Foreskin melanocyte (primary cell): ENCODE measurements at places on chromosomes 4 and X.

DNA sequence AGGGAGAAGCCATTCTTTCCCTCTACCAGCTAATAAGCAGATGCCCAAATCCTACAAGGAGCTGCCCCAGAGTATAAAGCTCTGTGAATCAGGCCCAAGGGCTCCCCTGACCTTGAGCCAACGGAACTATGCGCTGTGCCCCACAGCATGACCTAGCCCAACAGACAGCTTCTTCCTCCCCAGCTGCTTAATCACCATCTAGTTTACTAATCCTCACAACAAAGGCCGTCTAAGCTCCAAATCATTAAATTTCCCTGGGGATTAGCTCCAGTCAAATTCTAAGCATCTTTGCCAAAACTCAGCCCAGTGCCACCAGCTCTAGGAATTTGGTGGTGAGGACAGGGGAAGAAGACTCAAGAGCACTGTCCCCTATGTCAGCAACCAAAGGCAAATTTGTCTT, 113.1 kb downstream of the SHROOM4 start:
- DNase-seq, result no peak

- peak; percentile 5 for DNase-seq
These were observed 69.4 kb downstream of the HMGB2 start for GRCh38 chr4:173264684-173265185.

DNA sequence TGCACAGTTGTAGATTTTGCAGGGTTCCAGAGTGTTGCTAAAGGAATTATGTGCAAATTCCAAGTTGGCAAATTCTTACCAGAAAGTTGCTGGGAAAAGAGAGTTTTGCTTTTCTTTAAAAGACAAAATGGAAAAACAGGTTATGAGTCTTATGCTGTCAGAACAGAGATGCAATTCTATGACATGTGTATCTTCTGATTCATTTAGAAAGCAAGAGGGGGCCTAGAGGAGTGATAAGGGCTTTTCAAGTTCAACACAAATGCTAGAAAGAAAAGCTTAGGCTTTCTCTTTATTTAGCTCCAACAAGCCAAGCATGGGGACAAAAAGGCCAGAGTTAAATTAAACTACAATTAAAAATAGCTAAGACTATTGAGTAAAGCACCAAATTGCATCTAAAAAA, 72.4 kb upstream of the GATB start:
- no peak for DNase-seq

DNA sequence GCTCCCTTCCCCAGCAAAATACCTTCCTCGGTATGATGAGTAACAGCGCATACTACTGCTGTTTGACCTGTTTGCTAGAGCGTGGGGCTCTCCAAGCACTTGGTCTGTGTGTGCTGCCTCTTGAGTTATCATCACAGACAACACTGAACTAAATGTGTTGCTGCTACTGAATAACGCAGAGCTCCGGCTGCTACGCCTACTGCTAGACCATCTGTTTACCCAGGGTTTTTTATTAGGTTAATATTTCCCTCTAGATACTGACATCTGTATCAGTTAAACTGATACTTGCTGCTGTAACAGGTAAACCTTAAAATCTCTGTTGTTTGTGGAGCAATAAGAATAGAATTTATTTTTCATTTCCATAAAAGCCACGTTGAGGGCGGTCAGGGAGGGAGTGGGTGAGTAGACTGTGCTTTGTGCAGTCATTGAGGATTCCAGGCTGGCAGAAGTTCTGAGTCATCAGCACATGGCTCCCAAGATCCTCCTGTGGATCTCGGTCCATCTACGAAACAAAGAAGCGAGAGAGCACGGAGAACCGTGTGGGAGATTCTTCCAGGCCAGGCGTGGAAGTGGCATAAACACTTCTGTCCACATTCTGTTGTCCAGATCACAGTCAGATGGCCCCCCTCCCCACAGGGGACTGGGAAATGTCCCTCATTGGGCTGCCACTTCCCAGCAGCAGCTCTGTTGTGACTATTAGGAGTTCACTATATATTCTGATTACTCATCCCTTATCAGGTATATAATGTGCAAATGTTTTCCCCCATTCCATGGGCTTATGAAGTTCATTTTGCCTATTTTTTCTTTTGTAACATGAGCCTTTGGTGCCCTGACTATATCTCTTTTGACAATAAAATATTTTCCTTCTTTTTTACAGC, 14.1 kb downstream of the GRK4 start:
- peak; percentile 52 for DNase-seq

DNA sequence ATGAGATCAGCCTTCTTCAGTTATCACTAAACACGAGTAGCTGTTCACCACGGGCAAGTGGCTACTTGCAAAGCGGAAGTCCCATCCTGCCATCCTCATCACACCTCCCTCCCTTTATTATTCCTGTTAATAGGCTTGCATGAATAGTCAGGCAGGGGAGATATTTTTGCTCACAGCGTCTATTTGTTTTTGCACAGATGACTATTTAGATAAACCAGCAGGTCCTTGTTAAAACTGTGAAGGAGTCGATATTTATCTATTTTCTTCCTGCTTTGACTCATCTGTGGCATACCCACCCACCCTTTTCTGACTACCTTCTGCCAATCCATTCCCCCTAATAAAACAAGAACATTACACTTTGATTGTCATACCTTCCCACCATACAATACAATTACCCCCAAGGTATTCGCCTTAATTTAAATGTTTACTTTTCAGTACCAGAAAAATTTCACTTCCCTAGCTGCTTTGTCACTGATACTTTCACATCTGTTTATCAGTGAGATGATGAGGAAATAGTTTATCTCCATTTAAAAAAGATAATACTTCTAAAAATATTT, 96.6 kb upstream of the BANK1 start:
- no peak for DNase-seq

- peak; percentile 61 for DNase-seq
These were observed 69.2 kb upstream of the MAML3 start for GRCh38 chr4:140223056-140223810.
